DMS 273 treated with DMSO at 0.1 percent for 48 hours (cell line): ENCODE measurements at places on chromosomes 13 and 19.

DNA sequence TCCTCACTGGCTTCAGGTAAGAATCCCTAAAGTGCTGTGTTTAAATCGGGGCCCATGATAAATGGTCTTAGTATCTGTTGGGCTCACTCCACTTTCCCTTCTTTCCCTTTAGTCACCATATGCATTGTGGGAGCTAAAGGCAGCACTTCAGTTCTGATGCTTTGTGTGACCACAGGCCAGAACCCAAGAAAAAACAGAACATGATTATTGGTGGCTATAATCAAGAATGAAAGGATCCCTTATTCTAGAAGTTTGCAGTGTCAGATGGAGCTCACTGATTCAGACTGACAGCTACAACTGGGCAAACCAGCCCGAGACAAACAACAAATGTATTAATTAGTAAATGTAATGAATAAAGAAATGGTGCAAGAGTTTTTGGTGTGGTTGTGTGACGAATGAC, 57.3 kb upstream of the POMP start:
- DNase-seq: no peak

DNA sequence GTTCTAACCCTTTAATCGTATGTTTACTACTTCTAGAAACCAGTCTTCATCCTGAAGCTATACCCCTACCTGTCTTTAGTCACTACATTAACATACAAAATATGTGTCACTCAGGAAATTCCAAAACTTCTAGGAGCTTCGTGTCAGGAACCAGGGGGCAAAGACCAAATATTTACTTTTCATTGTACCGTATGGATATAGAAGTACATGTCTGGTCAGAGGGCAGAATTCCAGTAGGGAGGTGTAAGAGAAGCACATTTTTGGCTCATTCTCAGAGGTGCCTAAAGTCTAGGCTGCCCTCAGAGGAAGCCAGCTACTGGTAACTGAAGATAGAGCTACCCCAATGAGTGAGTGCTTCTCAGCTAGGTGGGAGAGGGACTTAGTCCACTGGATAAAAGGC, 320.7 kb downstream of the DIAPH3 start:
- DNase-seq: no peak

GRCh38 chr13:104993708-104994107, 1541.8 kb downstream of the EFNB2 start:
- no peak for DNase-seq

DNA sequence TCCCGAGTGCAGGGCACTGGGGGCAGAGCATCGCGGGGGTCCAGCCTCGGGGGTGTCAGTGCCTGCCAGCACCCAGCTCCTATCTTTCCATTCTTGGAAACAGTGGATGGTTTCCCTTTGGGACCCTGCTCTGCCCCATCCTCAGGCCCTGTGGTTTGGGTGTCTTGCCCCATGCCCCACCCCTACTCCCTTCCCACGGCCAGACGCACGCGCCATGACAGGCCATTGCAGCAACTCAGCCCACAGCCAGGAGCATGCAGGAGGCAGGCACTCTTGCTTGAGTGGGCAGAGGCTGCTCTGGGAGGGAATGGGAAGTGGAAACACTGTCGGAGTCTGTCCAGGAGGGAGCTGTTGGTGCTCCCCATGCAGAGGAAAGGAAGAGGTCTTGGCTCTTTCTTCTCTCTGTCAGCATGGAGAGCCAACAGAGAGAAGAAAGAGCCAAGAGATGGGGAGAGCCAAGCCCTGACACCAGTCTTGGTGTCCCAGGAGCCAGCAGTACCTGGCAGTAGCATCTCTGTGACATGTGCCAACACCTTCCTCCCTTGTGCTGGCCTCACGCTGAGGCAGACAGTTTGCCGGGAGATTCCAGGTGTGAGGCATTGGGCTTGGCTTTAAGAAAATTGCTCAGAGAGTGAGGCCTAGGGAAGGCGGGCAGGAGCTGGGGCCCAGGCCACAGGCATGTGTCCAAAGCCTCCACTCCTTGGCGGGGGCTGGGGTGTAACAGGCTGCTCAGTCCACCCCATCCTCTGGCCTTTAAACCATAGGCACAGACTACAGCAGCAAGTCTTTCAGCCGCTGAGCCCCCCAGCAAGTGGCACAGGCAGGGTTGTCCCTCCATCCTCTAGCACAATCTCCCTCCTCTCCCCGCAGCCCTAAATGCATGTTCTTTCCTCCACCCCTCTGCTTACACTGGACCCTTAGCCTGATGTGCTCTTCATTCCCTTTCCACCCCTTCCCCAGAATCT, 86.7 kb upstream of the UQCRFS1 start:
- no peak for DNase-seq

- DNase-seq: no peak
These were observed 1.1 kb downstream of the KMT5C start for GRCh38 chr19:55340784-55341147.

GRCh38 chr19:29690842-29691241, 24.2 kb downstream of the C19orf12 start:
- DNase-seq: peak; percentile 26

- DNase-seq: no peak
These were observed 145.2 kb upstream of the VSTM2B start for GRCh38 chr19:29380581-29380980.

DNA sequence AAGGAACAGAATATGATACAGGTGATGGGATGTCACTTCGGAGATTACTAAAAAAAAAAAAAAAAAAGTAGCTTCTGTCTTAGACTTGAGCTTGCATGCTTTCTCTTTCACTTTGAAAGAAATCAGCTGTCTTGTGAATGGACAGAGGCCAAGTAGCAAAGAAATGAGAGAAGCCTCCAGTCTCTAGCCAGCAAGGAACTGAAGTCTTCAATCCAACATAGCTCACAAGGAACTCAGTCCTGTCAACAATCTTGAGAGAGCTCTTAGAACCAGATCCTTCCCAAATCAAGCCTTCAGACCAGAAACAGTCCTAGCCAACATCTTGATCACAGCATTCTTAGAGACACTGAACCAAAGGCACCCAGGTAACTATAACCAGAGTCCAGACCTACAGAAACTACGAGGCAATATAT, 7.7 kb downstream of the N4BP2L2 start:
- DNase-seq: no peak

- no peak for DNase-seq
These were observed 26.4 kb upstream of the IGFL1 start for GRCh38 chr19:46202872-46203860.

DNA sequence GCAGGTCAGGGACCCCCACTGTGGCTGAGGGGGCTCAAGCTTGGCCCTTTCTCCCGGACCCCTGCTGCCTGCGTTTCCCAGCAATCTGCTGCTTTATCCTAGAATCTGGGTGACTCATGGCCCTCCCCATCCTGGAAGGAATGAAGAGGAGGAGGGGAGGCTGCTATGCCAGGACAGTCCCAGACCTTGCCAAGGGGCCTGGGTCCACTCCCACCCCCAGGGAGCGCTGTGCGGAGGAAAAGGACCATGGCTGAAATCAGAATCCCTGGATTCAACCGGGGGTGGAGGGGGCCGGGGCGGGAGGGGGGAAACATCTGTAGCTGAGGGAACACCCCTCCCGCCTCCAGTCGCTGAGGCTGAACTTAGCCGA, 20.5 kb downstream of the ZNF114 start:
- DNase-seq: no peak

GRCh38 chr19:12095111-12095790, 30.7 kb downstream of the ZNF844 start:
- no peak for DNase-seq

GRCh38 chr13:75038393-75039113, 443.4 kb downstream of the TBC1D4 start:
- DNase-seq: no peak

GRCh38 chr19:35350591-35350990, 2.9 kb downstream of the FFAR1 start:
- DNase-seq: no peak

- DNase-seq: no peak
These were observed 6.1 kb upstream of the ZNF787 start for GRCh38 chr19:56126983-56127780.

DNA sequence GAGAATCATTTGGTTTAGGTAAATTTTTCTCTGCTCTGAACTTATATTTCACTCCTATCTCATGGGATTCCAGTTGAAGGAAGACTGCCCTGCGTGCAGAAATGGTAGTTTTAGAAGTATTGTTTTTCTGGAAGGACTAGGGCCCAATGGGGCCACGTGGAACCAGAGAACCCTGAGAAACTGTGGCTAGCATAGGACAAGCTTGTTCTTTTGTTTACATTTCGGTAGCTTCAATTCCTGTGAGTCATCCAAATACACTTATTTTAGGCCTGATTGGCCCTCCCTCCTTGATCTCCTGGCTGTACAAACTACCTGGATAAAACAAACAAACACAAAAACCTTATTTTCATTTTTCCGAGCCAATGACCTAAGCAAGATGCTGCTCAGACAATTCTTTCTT, 124.0 kb downstream of the ITGBL1 start:
- no peak for DNase-seq

- DNase-seq: no peak
These were observed 304.1 kb upstream of the MAB21L1 start for GRCh38 chr13:35780613-35781012.

GRCh38 chr13:71770710-71771109, 96.3 kb downstream of the DACH1 start:
- no peak for DNase-seq

- DNase-seq: no peak
These were observed 463 bp downstream of the SUGP1 start for GRCh38 chr19:19319732-19320360.

GRCh38 chr13:52414963-52415362, 9.0 kb upstream of the THSD1 start:
- no peak for DNase-seq

DNA sequence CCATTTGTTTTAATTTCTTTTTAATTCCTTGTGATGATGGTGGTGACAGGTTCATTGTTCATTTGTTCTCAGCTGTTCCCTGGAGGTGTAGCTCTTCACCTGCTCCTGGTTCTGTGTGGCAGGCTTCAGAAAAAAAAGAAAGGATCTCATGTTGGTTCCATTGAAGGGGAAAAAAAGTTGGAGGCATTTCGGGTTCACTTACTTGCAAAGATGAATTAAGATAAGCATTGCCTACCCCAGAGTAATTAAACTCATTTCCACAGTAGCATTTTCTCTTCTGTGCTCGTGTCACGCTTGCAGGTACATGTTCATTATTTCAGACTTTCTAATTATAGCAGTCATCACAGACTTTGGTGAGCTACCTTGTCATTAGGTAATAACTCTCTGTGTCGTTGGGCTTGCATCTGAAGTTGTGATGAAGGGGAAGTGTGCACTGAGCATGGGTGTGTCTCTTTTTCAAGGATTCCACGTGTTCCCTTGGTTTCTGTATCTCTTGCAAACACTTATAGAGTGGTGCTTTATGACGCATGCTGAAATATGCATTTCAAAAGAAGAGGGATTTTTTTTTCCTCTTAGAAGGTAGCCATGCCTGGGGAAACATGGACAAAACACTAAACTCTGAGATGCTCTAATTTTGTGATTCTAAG, 69.1 kb downstream of the MTUS2 start:
- no peak for DNase-seq

DNA sequence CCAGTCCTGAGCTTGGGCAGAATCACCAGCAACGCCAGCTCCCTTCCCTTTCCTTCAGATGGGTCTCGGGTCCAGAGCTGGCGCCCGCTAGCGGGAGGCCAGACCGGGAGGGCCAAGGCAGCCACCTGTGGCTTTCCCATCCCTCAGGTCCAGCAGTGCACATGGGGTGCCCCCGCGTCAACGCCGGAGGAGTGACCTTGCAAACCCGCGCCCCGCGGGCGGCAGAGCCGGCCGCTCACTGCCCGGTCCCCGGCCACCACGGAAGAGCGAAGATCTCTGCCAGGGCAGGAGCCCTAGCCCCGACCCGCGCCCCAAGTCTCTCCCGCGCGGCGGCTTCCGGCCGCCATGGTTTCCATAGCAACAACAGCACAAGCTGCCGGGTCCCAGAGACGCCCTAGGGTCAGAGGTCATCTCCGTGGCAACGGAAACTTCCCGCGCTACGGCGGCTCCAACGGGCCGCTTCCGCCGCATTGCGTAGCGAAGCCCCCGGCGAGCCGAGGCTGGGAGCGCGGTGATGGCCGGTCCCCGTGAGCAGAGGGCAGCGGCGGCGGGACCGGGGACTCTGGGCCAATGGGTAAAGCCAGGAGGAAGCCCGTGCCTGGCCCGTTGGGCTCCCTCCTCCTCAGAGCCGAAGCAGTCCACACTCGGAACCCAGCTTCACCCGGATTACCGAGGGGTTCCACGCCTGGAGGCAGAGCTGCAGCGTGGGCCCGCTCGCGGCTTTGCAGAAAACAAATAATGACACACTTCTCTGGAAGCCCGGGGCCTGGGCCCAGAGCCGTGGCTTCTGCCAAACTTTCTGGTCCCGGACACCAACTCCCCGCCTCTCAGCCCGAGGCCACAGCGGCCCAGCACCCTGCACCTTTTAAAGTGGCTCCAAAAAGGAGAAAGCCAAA, 7.4 kb downstream of the FGF14 start:
- peak; percentile 63 for DNase-seq

- no peak for DNase-seq
These were observed 2.2 kb downstream of the UPF3A start for GRCh38 chr13:114283576-114283975.

- no peak for DNase-seq
These were observed 4.6 kb downstream of the NDUFA7 start for GRCh38 chr19:8316351-8317125.

- DNase-seq: no peak
These were observed 1186.1 kb downstream of the SLITRK5 start for GRCh38 chr13:88857256-88857655.

GRCh38 chr19:17605117-17605516, 49.7 kb downstream of the COLGALT1 start:
- no peak for DNase-seq

DNA sequence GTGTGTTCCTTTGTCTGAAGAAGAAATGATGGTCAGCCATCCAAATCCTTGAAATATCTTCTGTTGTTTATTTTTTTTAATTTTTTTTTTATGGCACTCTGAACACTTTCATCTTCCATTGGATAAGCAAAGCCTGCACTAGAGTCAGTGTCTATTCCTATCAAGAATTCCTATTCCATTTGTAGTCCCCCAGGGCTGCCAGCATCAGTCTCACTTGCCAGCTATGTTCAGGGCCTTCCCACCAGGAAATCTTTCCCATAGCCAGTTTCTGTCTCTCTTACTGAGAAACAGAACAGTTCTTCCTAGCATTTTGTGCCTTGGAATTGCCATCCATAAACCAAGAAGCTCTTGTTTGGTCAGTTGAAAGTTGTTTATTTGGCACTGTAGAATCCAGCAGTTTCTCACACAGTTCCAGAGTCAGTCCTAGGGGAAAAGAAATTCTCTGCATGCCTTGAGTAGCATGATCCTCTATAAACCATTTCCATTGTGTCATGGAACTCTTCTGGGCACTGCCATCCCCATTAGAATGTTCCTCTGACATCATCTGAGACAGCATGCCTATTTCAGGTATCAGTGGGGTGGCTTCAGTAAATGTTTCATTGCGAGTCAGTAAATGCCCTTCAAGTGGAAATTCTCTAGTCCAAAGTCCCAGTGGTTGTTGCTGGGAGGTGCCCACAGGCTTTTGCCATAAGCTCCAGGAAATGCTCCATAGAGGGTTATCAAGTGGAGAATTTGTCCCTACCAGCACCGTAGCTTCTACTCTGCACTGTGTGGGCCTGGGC, 18.7 kb upstream of the SPRYD7 start:
- no peak for DNase-seq

GRCh38 chr19:54335979-54336892, 2.7 kb downstream of the LILRA4 start:
- DNase-seq: no peak
